RWPE1 (cell line): ENCODE measurements at places on chromosomes 16 and 17.

DNA sequence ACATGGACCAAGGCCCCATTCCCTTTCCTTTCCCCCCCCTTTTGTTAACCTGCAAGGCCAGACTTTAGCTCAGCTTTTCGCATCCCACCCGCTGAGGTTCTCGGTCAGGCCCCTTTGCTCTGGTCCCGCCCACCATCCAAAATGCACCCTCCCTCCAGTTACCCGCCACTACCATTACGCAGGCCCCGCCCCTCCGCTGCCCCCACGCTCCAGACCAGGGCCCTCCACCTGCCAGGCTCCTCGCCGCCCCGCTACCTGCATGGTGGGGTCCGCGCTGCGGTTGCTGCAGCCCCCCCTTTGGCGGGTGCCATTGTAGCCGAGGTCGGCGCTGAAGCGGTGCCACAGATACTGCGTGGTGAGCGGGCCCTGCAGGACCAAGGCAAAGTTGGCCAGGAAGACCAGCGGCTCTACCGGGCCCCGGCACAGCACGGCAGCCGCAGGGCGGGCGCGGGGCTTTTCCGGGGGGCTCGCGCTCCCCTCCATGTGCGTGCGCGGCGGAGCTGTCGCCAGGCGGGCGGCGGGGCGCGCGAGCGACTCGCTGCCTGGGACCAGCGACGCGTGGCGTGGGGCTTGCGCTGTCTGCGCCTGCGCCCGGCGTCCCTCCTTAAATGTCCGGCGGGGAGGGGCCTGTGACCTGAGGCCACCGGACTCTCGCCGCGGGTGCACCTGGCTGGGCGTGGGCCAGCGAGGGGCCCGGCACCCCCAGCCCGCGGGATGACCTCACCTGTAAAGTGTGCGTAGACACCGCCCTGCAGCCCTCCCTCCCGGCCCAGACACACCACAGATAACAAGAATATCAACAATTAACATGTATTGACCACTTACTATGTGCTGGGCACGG is at the start of gene SLC46A1:
TSS of gene SLC46A1 (minus strand) at position 581 of the 841 bp plus-strand sequence. CDS start at position 483, 98 bp downstream.
- peak; percentile 39 for DNase-seq

GRCh38 chr17:32516940-32517701 is 30.3 kb downstream of the CDK5R1 start:
- DNase-seq: no peak

- DNase-seq: no peak
Observed at GRCh38 chr16:87391324-87391949, 699 bp upstream of the MAP1LC3B start.

GRCh38 chr16:9911231-9911630 is 271.0 kb downstream of the GRIN2A start:
- DNase-seq: no peak

DNA sequence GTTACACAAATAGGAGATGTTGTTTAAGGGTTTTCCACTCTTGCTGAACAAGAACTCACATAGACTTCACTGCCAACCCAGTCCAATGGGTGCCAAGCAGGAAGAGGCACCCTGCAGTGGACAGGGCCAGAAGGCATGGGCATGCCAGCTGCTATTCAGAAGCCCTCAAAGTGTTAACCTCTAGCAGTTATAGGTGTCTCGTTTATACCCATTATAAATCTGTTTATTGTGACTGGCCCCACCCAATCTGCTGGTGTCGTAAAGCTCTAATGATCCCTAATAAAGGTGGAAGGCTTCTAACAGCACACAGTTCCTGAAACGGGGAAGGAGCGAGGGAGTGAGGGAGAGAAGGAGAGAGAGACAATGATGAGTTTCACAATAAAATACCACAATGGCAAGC is 23.9 kb downstream of the HNF1B start:
- no peak for DNase-seq
